ENCODE measurements at places on chromosomes 7 and 10.
A peak's percentile ranks its signal among the peaks of the same experiment; 100 is the strongest.

GRCh38 chr7:14836571-14837189, 65.9 kb downstream of the DGKB start:
- DNase-seq, result peak; percentile 87

DNA sequence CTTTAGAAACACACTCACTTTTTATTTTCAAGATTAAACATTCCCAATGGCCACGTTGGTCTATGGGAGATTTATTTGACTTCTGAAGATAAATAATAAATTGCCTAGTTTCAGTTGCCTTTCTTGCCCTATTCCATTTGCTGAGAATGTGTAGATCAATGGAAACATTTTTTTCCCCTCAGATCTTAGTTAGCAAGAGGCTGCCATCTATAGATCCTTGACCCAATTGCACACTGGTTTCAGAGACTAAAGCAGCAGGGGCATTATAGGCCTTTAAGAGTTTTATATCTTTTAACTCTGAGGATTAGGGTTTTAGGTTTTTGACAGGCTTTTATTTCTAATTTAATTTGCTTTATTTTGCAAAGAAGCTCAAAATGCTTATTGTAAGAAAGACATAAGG, 163.2 kb upstream of the GPR26 start:
- no peak for DNase-seq

- no peak for DNase-seq
Observed at GRCh38 chr7:74690474-74690873, 33.0 kb downstream of the GTF2I start.

GRCh38 chr10:77220150-77220549, 417.5 kb downstream of the KCNMA1 start:
- DNase-seq, result no peak

- peak; percentile 78 for DNase-seq
Observed at GRCh38 chr10:3775696-3776551, 9.1 kb downstream of the KLF6 start.

DNA sequence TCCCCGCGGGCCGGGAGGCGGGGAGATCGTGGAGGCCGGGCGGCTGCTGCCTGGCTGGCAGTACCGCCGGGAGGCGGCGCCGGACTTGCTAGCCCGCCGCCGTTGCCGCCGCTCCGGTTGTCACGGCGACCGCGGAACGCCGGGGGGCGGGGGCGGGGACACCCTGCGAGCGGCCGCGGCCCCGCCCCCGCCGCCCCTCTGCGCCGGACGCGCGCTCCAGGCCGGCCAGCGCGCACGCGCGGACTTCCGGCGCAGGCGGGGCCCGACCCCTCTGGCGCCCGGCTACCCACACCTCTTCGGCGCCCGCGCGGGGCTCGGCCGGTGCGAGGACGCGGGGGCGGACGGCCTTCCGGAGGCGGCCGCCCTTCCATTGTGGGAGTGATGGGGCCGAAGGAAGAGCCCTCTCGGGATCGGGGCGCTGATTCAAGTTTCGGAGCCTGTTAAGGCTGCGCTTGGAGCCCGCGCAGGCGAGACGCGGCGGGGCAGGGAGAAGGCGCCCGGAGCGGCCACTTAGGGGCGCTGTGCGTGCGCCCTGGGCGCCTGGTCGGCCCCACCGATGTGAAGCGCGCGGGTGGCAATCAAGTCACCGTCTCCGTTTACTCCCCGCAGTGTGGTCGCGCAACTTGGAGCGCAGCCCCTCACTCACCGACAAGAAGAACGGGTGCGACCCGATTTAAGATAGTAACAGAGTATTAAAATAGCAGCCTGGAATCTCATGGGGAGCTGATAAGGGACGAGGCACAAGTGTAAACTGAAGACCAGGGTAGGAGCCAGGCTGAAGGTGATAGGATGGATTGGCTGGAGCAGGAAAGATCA, 449 bp upstream of the DPY19L1 start:
- DNase-seq, result peak; percentile 65

DNA sequence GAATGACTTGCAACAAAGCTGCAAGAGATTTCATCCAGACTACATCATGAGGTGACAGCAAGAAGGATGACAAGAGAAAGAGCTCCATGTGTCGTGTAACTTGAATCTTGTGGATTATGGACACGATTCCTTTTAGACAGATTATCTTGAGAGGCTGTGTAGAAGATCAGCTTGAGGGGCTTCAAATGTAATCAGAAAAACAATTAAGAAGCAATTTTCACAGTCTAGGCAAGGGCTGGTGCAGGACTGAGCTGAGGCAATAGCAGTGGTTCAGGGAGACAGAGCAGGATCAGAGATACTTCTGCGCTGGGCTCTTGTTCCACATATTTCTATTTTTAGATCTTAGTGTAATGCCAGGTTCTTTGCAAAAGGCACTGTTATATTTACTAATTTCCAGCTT, 253.0 kb upstream of the COBL start:
- no peak for DNase-seq

GRCh38 chr10:77420947-77421523, 216.6 kb downstream of the KCNMA1 start:
- DNase-seq, result no peak

DNA sequence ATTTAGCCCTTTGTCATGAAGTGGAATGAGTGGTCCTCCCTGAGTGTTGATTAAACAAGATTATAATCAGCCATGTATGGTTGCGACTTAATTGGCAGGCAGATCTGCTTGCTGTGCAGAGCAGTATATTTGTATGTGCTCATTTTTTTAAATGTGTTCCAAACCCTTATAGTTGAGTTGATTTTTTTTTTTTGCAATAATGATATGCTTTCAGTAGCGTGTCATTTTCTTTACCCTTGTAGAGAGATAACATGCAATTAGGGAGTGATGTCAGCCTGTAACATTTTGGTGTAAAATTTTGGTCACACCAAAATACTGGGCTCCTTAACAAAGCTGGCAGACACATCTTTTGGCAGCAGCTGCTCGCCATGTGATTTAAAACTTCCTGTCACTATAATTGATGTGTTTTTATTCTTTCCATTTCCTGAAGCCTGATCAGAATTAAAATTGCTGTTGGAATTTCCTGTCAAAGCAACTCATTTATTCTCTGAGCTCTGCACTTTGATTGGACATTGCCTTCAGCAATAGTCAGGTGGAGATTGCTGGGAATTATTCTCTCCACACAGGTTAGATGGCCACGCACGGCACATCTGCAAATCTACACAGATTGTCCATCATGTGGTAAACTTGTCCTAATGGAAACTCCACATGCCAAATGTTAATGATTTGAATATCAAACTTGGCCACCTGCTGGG, 125.3 kb downstream of the DYNC1I1 start:
- no peak for DNase-seq

DNA sequence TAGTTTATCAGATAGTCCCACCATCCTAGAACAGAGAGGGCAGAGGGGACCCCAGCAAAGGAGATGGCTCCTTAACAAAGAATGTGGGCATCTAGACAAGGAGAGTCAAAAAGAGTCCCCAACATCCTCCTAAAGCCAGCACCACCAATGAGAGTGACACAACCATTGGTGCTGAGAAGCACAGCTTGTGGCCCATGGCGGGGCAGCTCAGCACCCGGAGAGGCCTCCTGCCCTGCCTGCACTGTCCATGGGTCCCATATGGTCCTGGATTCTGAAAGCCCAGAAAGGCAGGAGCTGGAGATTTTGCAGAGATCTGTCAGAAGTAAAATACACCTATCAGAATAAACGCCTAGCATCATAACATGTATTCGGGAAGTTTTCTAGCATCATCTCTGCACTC, 311.8 kb upstream of the ZNF32 start:
- no peak for DNase-seq
